ENCODE measurements at places on chromosomes 4 and X.

- no peak for DNase-seq
These were observed 14.8 kb downstream of the BLOC1S4 start for GRCh38 chr4:6730603-6731317.

DNA sequence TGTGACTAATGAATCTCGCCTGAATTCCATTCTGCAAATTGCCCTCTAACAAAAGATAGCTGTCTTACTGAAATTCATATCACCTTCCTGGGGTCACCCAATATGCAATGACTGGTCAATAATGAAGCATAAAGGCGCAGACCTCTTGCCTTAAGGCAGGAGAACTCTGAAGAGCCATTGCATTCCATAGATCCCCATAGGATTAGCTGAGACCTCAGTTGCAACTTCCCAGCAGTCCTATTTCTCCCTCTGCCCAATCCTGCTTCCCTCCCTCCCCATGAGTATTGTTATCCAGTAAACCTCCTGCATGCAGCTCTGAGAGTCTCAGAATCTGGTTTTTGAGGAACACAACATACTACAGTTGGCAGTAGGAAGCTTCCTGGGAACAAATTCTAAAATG, 396.5 kb downstream of the DCAF12L2 start:
- DNase-seq: no peak

DNA sequence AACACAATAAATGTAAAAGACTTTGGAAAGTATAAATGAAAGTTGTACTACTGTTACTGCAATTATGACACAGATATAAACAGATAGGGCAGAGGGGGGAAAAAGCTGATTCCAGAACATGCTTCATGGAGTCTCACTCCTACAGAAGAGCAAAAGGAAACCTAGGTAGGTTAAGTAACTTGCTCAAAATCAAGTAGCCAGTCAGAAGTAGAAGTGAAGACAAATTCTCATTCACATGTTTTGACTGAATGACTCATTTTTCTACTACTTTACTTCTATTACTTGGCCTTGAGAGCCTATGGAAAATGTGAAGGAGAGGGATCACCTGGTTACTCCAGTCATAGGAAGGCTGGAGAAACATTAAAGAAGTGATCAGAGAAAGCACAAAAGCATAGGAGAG, 23.6 kb upstream of the RASGEF1B start:
- DNase-seq: no peak

- no peak for DNase-seq
These were observed 16.2 kb downstream of the PIGG start for GRCh38 chr4:515251-515650.

DNA sequence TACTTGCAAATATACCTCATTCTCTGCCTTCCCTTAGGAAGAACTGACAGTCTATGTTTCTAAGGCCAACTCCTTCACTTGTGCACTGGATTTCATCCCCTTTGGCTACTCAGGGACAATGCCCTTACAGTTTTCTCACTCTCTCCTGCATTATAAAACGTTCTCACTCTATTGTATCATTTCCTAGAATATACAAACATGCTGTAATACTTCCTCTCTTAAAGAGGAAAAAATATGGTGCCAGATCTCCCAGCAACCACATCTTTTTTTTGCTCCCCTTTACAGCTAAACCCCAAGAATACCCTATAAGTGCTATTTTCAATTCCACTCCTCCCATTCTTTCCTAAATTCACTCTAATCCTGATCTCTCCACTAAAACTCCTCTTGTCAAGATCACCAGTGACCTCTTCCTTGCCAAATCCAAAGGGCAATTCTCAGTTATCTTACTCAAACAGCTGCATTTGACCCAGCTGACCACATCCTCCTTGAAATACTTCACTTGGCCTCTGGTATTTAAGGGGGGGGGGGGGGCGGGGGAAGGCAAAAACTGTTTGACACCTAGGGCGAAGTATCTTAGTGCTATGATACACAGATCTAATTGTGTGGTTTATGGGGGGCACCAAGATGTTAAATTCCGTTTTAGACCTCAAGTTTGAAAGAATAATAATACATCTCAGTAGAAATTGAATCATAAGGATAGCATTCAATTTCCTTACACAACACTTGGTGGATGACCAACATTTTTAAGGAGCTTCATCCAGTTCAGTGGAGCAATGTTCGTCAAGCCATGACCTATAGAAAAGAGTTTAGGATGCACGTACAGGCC, 1.6 kb downstream of the RCHY1 start:
- no peak for DNase-seq

DNA sequence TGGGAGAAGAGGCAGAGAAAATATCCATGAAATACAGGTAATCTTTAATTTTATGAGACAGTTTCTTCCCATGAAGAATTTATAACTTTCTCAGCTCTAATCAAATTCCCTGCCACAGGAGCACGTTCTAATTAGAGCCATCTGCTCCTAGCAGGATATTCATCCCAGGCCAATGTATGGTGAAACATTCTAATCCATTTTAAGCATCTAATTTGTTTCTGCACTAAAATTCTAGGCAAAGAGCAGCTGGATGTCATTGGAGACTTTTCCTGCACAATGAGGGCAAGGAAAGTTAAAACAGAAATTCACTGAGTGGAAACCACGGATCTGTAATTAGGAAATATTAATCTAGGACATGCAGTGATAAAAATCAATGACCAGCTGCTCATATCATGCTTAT, 107.7 kb upstream of the ZFP42 start:
- no peak for DNase-seq

DNA sequence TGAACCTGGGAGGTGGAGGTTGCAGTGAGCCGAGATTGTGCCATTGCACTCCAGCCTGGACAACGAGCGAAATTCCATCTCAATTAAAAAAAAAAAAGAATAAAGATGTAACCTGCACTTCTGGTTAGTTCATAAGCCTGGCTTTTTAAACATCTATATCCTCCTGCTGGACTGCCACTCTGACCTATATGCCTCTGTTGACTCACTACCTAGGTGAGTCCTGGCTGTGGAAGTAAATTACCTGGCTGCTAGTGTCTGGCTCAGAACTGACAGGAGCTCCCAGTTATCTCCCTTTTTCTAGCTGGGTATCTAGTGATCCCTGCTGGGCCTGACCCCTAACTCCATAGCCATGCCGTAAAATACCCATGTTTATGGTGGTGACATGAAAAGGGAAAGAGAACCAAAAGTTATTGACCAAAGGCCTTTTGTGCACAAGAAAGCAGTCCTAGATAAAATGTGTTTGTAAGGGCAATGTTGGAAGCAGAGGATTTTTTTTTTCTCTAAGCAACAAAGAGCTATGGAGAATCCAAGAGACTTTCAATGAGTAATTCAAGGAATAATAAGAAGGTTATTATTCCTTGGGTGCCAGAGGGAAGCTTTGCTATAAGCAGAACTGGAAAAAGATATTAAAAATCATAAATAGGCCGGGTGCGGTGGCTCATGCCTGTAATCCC, 10.4 kb upstream of the G3BP2 start:
- DNase-seq: no peak

GRCh38 chrX:132257116-132257515, 37.9 kb upstream of the RAP2C start:
- no peak for DNase-seq

DNA sequence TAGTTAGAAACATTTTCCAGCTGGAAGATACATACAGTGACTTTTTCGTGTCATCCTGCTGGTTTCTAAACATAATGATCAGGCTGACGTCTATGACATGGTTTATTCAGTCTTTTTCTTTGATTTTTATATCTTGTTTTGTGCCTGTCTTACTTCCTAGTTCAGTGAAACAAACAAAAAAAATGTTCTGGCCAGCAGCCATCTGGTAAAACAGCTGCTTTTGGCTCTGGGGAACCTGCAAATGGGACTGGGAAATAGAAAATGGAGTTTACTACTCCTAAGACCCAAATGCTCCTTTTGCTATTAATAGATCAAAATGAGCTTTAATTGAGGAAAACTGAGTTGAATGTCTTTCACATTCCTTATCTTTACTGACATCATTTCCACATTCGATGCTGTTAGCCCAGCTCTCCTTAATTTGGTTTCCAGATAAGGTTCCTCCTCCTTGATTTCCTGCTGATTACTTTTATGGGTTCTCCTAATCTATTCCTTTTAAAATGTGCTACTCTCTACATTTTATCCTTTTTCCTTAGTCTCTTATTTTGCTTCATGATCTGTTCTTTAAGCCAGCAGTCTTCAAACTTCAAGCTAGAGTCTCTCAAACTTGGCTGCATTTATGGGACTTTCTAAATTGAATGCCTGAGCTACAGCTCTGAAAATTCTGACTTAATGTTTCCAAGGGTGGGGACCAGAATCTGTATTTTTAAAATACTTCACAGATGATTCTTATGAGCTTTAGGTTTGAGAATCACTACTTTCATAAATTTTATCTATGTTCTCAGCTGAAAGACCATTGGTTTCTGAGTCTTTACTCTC, 499.5 kb downstream of the ANKRD50 start:
- no peak for DNase-seq

GRCh38 chrX:39643550-39643949, 454.2 kb downstream of the BCOR start:
- no peak for DNase-seq

GRCh38 chr4:158809611-158810486, 41.0 kb downstream of the FNIP2 start:
- no peak for DNase-seq

DNA sequence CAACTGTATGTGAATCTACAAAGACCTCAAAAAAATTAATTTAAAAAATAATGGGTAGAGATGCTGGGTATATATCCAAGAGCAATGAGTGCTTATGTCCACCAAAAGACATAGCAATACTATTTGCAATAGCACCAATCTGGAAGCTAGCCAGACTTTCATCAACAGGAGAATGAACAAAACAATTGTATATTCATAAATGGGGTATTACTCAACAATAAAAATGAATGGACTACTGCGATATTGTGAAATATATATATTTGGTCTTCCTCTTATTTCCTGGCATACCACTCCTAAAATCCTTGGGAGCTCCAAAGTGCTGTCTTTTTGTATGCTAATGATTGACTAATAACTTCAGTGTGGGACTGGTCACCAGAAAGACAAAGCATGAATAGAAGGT, 77.5 kb downstream of the MSN start:
- DNase-seq: no peak

- DNase-seq: no peak
These were observed 3.1 kb downstream of the MTMR1 start for GRCh38 chrX:150696331-150696730.

- DNase-seq: peak; percentile 40
These were observed at the start of gene HGFAC for GRCh38 chr4:3441501-3442459. HGFAC (plus strand) TSS chr4:3441968; CDS start chr4:3442002, 34 bp downstream.
